ENCODE measurements at places on chromosomes 1 and 21.
A peak's percentile ranks its signal among the peaks of the same experiment; 100 is the strongest.

DNA sequence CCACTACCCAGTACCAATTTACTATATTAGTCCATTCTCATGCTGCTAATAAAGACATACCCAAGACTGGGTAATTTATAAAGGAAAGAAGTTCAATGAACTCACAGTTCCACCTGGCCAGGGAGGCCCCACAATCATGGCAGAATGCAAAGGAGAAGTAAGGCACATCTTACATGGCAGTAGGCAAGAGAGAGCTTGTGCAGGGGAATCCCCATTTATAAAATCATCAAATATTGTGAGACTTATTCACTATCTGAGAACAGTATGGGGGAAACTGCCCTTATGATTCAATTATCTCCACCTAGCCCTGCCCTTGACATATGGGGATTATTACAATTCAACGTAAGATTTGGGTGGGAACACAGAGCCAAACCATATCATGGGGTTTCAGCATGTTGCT is 6.4 kb downstream of the CD58 start:
- no peak overlapping the region for H3K4me3 ChIP-seq
- no peaks in the 10 kb centered on the region for H3K27me3 ChIP-seq
- peaks cover 3% of the 10 kb centered on the region for H3K36me3 ChIP-seq
- no peak for DNase-seq
- H3K27ac ChIP-seq: no peak overlapping the region
- peaks cover 29% of the 10 kb centered on the region for H3K4me1 ChIP-seq

- H3K27ac ChIP-seq: no peak overlapping the region
- no peak for DNase-seq
- no peaks in the 10 kb centered on the region for H3K4me1 ChIP-seq
- H3K4me3 ChIP-seq: no peak overlapping the region
- no peaks in the 10 kb centered on the region for H3K36me3 ChIP-seq
- H3K27me3 ChIP-seq: no peaks in the 10 kb centered on the region
Observed at GRCh38 chr1:210516092-210516656, 187.5 kb downstream of the HHAT start.

DNA sequence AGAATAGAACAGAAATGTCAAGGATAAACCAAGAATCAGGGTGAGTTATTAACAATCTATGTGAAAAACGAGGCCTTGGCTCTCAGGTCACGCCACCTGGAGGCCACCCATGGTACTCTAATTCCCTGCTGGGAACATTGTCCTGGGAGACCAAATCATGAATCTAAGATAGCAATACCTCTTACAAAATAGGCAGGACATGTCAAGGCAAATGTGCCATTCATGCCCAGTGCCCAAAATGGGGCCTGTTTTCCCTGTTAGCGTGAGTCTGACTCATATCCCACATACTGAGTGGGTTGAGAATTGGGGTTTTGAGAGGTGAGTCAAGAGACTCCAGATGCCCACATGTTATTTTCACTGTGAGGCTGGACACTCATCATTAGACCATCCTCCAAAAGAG is 380.8 kb downstream of the HHIPL2 start:
- no peaks in the 10 kb centered on the region for H3K27me3 ChIP-seq
- H3K4me3 ChIP-seq: no peak overlapping the region
- H3K36me3 ChIP-seq: no peaks in the 10 kb centered on the region
- no peak overlapping the region for H3K27ac ChIP-seq
- no peaks in the 10 kb centered on the region for H3K4me1 ChIP-seq
- peak; percentile 5 for DNase-seq

GRCh38 chr1:245939756-245940345 is 567.2 kb downstream of the SMYD3 start:
- no peak for DNase-seq
- H3K4me1 ChIP-seq: no peaks in the 10 kb centered on the region
- no peak overlapping the region for H3K27ac ChIP-seq
- H3K27me3 ChIP-seq: no peaks in the 10 kb centered on the region
- no peak overlapping the region for H3K4me3 ChIP-seq

GRCh38 chr1:11483581-11484320 is 4.8 kb downstream of the DISP3 start:
- no peak overlapping the region for H3K4me3 ChIP-seq
- DNase-seq: no peak
- no peaks in the 10 kb centered on the region for H3K36me3 ChIP-seq

GRCh38 chr1:17635276-17635675 is 95.8 kb downstream of the ARHGEF10L start:
- no peaks in the 10 kb centered on the region for H3K36me3 ChIP-seq
- H3K4me3 ChIP-seq: no peak overlapping the region
- H3K27ac ChIP-seq: no peak overlapping the region
- H3K4me1 ChIP-seq: peaks cover 9% of the 10 kb centered on the region

- no peak for DNase-seq
- no peak overlapping the region for H3K27ac ChIP-seq
- H3K36me3 ChIP-seq: no peaks in the 10 kb centered on the region
- H3K4me3 ChIP-seq: no peak overlapping the region
- no peaks in the 10 kb centered on the region for H3K4me1 ChIP-seq
Observed at GRCh38 chr1:163231385-163231784, 28.7 kb upstream of the RGS5 start.

DNA sequence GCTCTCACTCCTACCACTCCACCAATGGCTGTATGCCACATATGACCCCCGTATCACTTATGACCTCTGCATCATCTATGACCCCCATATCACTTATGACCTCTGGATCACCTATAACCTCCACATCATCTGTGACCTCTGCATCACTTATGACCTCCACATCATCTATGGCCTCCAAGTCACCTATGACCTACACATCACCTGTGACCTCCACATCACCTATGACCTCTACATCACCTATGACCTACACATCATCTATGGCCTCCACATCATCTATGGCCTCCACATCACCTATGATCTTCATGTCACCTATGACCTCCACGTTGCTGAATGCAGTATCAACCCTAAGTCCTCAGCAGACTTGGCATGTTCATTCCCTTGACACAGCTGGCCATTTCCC is 271.2 kb downstream of the MATN1 start:
- H3K4me1 ChIP-seq: no peaks in the 10 kb centered on the region
- no peaks in the 10 kb centered on the region for H3K27me3 ChIP-seq
- no peak for DNase-seq
- H3K27ac ChIP-seq: no peak overlapping the region
- H3K36me3 ChIP-seq: no peaks in the 10 kb centered on the region

DNA sequence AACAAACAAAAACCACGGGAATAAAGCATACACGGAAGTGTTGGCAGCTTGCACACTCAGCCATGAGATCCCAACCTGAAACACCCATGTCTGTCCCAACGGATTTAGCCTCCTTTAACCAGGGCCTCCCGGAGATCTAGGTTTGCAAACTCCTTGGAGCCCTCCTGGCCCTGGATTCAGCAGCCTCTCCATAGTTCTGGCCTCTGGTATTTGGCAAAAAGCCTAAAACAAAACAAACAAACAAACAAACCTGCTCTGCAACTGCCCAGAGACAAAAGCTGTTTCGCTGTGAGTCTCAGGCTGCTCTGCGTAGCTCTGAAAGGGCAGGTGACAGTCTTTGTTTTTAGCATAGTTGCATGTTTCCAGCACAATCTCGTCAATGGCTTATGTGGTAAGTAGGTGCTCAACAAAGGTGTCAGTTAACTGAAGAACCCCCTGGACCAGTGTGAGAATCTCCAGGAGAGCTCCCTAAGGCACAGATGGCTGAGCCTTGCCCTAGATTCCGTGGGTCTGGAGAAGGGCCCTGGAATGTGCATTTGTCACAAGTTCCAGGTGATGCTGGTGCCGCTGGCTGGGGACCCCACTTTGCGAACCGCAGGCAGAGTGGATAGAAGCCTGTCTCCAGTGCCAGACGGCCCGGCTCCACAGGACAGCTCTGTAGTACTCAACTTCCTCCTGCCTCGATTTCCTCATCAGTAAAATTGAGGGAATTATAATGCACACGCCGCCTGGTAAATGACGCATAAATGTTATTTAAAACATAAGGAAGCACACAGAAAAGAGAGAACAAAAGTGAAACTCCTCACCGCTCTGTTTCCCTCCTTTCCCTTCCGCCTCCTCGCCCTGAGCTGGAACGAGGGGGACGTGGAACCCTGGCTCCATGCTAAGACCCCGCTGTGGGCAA is 86.2 kb downstream of the RIPK4 start:
- H3K36me3 ChIP-seq: no peaks in the 10 kb centered on the region
- no peak for DNase-seq
- H3K27ac ChIP-seq: no peak overlapping the region
- no peaks in the 10 kb centered on the region for H3K27me3 ChIP-seq

DNA sequence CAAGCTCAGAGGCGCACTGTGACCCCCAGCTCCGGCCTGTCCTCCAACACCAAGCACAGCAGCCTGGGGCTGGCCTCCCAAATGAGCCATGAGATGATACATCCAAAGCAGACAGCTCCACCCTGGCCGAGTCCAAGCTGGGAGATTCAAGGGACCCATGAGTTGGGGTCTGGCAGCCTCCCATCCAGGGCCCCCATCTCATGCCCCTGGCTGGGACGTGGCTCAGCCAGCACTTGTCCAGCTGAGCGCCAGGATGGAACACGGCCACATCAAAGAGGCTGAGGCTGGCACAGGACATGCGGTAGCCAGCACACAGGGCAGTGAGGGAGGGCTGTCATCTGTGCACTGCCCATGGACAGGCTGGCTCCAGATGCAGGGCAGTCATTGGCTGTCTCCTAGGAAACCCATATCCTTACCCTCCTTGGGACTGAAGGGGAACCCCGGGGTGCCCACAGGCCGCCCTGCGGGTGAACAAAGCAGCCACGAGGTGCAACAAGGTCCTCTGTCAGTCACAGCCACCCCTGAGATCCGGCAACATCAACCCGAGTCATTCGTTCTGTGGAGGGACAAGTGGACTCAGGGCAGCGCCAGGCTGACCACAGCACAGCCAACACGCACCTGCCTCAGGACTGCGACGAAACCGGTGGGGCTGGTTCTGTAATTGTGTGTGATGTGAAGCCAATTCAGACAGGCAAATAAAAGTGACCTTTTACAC is 29.1 kb downstream of the SLC19A1 start:
- H3K27me3 ChIP-seq: no peaks in the 10 kb centered on the region
- no peak for DNase-seq
- peaks cover 5% of the 10 kb centered on the region for H3K36me3 ChIP-seq
- H3K4me3 ChIP-seq: no peak overlapping the region
- no peaks in the 10 kb centered on the region for H3K4me1 ChIP-seq
- no peak overlapping the region for H3K27ac ChIP-seq

DNA sequence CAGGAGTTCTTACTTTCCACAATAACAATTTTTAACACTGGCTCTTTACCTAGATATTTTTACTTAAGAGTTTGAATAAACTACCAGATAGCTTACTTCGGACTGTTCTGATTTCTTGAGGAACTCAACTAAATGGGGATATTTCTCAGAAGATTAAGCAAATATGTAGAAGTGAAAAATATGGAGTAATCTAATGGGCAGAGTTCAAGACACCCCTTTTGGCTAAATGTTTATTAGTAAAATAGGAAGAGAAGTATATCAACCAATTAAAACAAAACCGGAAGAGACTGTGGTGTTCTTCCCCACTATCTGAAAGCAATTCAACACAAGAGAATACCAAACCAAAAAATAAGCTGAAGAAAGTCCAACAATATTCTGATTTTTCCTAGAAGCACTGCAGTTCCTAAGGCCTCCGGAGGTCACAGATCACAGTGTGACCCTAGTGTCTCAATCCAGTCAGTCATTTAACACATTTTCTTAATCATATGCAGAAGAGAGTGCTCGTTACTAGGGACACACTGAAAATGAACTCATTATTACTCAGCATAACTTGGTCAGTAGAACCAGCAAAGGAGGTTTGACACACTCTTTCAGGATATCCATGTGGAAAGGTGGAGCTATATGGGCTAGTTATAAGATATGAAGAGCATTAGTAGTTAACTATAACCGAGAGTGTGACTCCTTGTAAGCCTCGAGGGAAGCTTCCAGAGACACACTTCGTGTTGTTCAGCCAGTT is 5.2 kb downstream of the SIPA1L2 start:
- H3K4me3 ChIP-seq: no peak overlapping the region
- H3K27me3 ChIP-seq: peaks cover 7% of the 10 kb centered on the region
- H3K36me3 ChIP-seq: no peaks in the 10 kb centered on the region
- H3K27ac ChIP-seq: no peak overlapping the region

GRCh38 chr1:223316082-223316481 is 47.9 kb downstream of the SUSD4 start:
- no peaks in the 10 kb centered on the region for H3K4me1 ChIP-seq
- H3K36me3 ChIP-seq: no peaks in the 10 kb centered on the region
- no peak for DNase-seq
- H3K4me3 ChIP-seq: no peak overlapping the region

DNA sequence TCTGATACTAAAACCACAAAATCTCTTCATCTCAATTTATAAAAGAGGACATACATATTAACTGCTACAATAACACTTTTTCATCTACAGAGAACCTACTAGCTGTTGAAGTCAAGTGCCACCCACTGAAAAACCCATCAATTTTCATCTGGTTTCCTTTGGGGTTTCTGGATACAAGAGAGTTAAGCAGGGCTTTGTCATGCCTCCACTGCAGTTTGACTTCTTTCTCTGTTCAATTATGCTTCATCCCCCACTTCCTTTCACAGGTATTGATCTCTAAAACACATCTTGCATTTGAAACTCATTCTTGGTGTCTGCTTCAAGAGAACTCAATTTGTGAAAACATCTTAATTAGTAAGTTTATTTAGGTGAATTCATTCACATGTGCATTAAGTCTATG is 60.5 kb upstream of the ANGPTL3 start:
- DNase-seq: no peak
- peaks cover 1% of the 10 kb centered on the region for H3K36me3 ChIP-seq
- no peak overlapping the region for H3K27ac ChIP-seq
- no peak overlapping the region for H3K4me3 ChIP-seq
- no peaks in the 10 kb centered on the region for H3K27me3 ChIP-seq
- no peaks in the 10 kb centered on the region for H3K4me1 ChIP-seq

DNA sequence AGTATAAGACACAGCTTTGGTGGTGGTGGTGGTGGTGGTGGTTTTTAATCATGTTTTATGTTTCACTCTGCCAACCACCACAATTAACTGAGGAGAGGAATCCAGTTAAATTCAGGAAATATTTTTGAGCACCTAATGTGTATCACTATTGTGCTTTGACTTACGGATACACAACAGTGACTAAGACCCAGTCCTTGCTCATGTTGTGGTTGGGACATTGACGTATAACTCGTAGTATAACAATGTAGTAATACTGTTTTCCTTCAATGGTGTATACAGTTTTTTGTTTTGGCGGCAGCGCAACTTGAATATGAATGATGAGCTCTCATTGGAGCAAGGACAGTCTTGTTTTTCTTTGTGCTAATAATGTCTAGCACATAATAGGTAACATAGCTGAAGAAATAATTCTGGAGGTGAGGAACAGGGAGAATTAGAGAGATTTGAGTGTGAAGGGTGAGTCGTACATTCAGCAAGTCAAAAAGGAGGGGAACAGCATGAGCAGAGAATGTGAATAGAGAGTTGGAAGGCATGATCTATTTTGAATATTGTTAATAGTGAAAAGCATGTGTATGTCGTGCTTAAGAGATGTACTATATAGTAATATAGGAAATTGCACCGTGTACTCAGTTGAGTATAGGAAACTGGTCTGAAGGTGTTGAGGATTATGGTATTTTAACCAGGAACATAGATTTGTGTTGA is 5.5 kb downstream of the CACYBP start:
- DNase-seq: no peak
- peaks cover 43% of the 10 kb centered on the region for H3K36me3 ChIP-seq
- no peaks in the 10 kb centered on the region for H3K27me3 ChIP-seq

- no peak for DNase-seq
- peaks cover 11% of the 10 kb centered on the region for H3K4me1 ChIP-seq
- no peaks in the 10 kb centered on the region for H3K36me3 ChIP-seq
- no peaks in the 10 kb centered on the region for H3K27me3 ChIP-seq
Observed at GRCh38 chr1:41242342-41243078, 404 bp upstream of the SCMH1 start.

All from B cell (primary cell).